Cortex of kidney (tissue), 1 donor: ENCODE measurements at places on chromosomes 3 and 15.

GRCh38 chr3:151837057-151837456 is 23.1 kb downstream of the AADAC start:
- no peak for DNase-seq

- DNase-seq = no peak
Observed at GRCh38 chr3:37577697-37578096, 284.0 kb upstream of the CTDSPL start.

GRCh38 chr15:43258781-43259180 is 7.9 kb downstream of the TGM5 start:
- DNase-seq = no peak

DNA sequence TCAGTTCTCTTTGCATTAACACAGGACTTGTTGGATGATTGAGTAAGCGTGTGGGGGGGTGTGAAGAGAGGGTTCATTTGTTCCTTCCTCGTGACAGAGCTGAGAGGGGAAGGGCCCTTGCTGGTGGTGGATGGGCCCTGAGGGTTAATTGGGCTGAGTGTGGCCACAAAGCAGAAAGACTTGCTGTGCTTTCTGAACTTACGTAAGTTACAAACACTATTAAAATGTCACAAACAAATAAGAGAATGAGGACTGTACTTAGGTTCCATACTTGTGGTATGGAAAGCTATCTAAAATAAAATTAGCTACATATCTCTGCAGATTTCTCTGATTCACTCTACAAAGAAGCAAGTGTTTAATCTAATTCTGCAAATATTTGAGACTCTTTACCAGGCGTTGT is 231.3 kb downstream of the LPP start:
- DNase-seq = no peak

- DNase-seq = no peak
Observed at GRCh38 chr15:40398413-40398873, 7.2 kb upstream of the IVD start.

DNA sequence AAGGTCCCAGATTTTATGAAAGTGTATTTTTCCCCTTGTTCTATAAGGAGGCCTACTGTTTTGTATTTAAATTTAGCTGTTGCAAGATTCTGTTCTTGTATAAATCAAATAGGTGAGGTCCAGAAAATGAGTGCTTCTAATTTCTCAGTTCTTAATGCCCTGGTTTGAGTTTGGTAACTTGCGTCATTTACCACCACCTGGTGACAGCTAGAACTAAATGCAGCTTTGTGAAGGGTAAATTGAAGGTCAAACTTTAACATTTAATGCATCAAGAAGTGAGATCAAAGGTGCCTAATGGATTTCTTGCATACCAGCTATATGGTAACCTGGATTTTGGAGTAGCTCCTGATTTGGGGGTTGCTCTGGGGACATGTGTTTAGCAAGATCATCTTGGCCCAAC is 50.7 kb upstream of the POLR2M start:
- no peak for DNase-seq

DNA sequence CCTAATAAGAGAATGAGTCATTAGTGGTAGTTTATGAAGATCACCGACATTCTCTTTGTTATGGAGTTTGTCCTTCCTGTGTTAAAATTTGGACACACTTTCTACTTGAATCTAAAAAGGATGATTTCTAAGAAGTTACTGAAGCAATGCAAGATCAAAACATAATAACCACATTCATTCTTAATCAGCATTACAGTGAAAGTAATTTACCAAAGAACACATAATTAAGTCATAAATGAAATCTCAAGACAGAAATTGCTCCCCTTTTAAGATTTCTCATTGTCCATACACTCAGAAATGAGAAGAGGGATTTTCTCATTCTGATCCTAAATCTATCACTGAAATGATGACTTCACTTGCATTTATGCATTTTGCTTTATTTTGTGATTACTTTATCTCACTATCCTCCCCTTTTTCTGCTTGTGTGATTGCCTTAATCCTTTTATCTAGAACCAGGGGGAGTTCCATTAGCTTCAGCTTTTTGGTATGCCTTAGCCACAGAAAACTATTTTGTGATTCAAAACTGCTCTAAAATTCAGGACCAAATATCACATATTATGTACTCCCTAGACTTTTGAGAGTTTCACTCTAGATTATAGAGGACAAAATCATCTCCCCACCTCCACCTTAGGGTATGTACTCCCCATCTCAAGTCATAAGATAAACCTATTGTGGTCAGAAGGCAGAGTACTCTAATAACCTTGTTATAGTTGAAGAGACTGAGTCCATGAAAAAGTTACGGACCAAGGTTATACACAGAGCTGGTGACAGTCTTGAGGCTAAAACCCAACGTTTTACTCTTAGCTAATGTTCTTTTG is 817.6 kb upstream of the CFAP20DC start:
- DNase-seq = no peak
